Hippocampal formation (tissue), 2 donors: ENCODE measurements at places on chromosomes 12 and 14.

GRCh38 chr12:95085612-95086011 is 12.2 kb upstream of the NR2C1 start:
- no peak for DNase-seq

GRCh38 chr14:92986254-92987147 is 63.6 kb downstream of the CHGA start:
- DNase-seq, result peak; percentile 16

GRCh38 chr12:119444462-119445044 is 110.0 kb downstream of the CCDC60 start:
- DNase-seq, result peak; percentile 8

GRCh38 chr14:101556566-101557320 is 4.6 kb upstream of the DIO3 start:
- no peak for DNase-seq
